GM13977 (cell line): ENCODE measurements at places on chromosomes 4 and X.
A peak's percentile ranks its signal among the peaks of the same experiment; 100 is the strongest.

- peak; percentile 89 for DNase-seq
These were observed at the start of gene KCTD8 for GRCh38 chr4:44448521-44449461. KCTD8 (minus strand) TSS chr4:44448809.

DNA sequence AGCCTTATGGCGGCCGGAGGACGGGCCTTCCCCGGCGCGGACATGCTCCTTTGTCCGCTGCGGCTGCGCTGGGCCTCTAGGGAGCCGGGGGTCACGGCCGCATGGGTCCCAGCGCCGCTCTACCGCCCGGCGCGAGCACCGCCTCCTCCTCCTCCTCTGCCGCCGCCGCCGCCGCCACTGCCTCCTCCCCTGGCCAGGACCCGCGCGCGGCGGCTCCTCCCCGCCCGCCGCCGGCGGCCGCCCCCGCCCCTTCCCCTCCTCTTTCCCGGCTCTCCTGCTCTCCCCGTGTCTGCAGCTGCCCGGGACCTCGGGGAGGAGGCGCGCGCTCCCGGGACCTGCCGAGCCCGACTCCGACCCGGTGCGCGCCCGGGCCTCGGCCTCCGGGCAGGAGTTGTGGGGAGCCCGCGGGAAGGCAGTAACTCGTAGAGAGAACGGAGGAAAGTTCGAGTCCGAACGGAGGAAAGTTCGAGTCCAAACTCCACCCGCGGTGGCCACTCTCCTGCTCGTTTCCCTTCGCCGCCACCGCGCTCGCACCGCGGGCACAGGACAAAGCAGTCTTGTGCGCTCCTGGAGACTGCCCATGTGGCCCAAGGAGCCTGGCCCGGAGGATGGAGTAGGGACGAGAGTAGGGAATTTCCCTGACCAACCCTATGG lies at the start of gene ADGRA3:
Gene ADGRA3 (minus strand): TSS at position 179 of the 654 bp plus-strand sequence. CDS start 282 bp downstream, outside the sequence.
- peak; percentile 23 for DNase-seq

DNA sequence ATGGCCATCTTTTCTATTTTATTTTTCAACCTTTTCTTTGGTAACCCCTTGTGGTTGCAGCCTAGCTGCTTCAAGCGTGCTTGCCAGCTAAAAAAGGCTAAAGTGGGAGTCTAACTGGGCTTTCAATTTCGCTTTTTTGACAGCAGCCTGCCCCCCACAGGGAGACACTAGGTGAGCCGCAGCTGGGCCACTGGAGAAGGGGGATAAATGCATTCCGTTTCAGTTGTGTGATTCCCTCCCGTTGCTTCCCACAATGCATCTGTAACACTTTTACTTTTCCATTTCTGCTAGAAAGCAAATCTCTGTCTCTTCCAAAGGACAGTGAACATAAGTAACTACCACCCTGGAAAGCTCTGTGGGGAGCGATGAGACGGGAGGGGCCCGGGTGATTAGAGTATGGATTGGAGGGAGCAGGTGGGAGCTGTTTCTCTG lies 86.3 kb upstream of the RAPGEF2 start:
- DNase-seq: peak; percentile 53

- no peak for DNase-seq
These were observed at the start of gene RAI2 for GRCh38 chrX:17860811-17861488. RAI2 (minus strand) TSS chrX:17861298; CDS start chrX:17802010, 59,288 bp downstream.

GRCh38 chr4:16667464-16667863 lies 231.0 kb downstream of the LDB2 start:
- no peak for DNase-seq

DNA sequence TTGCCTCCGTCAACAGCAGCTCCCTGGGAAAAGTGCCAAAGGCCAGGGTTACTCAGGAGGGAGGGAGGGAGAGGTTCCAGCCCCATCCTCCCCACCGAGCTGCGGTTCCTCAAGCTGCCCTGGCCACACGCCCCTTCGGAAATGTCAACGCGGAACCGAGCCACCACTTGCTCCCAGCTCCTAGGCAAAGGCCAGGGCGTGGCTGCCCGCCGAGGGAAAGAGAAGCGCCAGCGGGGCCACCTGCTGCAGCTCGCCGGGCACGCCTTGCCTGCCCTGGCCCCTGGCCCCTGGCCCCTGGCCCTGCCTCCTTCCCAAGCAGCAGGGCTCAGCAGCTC lies 15.3 kb downstream of the SLC6A8 start:
- no peak for DNase-seq

DNA sequence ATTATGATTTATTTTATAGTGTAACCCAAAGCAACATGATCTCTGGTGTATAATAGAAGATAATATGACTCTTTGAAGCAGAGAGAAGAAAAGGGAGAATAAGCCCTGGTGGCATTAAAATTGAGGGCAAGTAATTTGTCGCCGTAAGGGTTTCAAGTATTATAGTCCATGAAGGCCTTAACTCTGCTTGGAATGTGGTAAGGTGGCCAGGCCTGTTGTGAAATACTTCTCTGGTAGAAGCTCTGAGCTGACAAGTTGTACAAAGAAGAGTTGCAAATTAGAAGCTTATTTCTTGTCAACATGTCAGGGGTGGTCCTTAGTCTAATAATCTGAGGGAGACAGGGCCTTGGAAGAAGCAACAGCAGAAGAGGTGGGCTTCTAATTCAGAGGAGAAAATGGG lies 151.7 kb upstream of the HHIP start:
- DNase-seq: no peak

- peak; percentile 55 for DNase-seq
These were observed 566 bp downstream of the ATP11C start for GRCh38 chrX:139932073-139932900.

DNA sequence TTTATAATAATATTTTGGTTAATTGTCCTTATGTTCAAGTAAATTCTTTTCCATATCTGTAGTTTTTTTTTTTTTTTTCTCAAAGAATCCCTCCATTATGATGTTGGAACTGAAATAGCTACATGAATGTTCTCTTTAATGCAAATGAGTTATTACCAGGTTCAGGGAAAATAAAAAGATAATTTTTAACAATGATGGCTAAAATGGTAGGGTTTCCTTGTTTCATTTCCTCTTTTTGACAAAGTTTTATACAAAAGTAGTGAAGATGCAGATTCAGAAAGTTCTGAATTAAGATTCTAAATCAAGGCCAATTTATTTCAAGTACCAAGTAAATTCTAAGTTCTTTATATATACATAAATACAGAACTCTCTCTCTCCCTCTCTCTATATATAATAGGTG lies 779.0 kb upstream of the INTU start:
- no peak for DNase-seq

GRCh38 chr4:178306565-178306964 lies 864.3 kb upstream of the AGA start:
- DNase-seq: no peak

- no peak for DNase-seq
These were observed 114.1 kb upstream of the KCNIP4 start for GRCh38 chr4:22062676-22063075.

DNA sequence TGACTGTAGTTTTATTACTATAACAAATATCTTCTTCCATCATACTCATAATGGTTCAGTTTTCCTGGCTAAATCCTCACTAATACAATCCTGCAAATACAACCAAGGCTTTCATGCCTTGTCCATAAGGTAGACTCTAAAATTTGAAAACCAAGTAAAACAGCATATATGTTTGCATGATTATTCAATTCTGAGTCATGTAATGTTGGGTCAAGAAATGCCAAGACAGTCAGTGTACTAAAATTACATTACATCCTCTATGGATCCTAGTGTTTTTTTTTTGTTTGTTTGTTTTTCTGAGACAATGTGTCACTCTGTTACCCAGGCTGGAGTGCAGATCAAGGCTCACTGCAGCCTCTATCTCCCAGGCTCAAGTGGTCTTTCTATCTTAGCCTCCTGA lies 38.6 kb upstream of the TEX13D start:
- no peak for DNase-seq
